ENCODE measurements at places on chromosomes 16 and 17.

- no peak for DNase-seq
Observed at GRCh38 chr16:55642611-55643010, 13.2 kb upstream of the SLC6A2 start.

- no peak for DNase-seq
Observed at GRCh38 chr17:75048249-75048878, 1.3 kb downstream of the KCTD2 start.

GRCh38 chr16:87895641-87896141 is 26.4 kb upstream of the SLC7A5 start:
- DNase-seq, result no peak

DNA sequence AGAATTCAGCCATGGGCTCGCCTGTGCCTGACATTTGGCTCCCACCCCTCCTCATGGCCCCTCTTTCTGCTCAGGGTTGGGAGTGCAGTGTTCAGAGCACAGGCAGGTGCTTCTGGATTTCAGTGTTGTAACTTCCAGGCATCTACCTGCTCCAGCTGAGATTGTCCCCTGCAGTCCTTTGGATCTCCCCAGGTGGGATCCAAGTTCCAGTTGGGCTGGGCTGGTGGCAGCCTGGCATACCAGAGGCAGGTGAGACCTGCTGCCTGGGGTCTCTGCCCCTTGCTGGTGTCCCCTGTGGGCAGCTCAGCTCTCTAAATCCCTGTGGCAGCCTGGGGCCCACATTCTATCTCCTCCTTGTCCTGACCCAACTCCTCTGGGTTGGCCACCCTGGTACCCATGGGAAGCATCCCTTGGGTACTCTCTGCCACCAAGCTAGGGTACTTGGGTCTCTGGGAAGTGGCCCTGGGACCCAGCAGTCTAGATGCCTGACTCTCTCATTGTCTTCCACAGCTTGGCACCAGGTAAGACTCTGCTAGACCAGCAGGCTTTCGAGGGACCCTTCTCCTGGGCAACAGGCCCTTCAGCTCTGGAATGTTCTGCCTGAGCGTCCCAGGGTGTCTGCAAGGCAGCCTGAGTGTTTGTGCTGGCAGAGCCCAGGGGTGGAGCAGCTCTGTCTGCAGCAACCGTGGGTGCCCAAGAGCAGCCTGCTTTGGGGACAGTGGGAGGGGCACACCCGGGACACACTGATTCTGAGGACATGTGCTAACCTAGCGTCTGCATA is 42.5 kb downstream of the DNAH17 start:
- DNase-seq, result no peak

DNA sequence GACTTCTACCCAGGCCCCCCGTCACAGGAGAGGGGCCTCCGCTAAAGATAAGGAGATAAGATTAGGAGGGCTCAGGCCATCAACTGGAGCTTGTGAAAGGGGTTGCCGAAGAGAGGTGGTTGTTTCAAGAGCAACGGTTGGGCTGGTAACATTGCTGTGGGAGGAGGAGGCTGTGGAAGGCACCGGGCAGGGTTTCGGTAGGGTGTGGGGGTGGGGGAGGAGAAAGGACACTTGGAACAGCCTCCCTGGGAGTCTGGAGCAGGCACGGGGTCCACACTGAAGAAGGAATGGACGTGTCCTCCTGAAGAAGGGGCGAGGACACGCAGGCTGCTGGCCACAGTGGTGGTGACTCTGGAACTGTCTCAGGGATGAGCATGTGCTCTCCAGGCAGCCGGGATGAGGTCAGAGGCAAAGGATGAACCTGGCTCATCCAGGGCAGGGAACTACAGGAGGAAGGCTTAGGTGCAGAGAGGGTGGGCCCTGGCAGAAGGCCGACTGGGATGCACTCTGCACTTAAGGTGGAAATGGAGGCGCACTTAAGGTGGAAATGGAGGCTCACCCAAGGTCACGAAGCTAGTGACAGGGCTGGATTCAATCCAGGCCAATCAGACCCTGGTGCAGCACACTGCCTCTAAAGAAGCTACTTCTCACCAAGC is 1.2 kb upstream of the EPX start:
- DNase-seq, result no peak

DNA sequence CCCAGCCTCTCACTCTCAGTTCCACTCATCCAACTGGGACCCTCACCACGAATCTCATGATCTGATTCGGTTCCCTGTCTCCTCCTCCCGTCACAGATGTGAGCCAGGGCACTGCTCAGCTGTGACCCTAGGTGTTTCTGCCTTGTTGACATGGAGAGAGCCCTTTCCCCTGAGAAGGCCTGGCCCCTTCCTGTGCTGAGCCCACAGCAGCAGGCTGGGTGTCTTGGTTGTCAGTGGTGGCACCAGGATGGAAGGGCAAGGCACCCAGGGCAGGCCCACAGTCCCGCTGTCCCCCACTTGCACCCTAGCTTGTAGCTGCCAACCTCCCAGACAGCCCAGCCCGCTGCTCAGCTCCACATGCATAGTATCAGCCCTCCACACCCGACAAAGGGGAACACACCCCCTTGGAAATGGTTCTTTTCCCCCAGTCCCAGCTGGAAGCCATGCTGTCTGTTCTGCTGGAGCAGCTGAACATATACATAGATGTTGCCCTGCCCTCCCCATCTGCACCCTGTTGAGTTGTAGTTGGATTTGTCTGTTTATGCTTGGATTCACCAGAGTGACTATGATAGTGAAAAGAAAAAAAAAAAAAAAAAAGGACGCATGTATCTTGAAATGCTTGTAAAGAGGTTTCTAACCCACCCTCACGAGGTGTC is 26.6 kb downstream of the STH start:
- DNase-seq, result no peak

DNA sequence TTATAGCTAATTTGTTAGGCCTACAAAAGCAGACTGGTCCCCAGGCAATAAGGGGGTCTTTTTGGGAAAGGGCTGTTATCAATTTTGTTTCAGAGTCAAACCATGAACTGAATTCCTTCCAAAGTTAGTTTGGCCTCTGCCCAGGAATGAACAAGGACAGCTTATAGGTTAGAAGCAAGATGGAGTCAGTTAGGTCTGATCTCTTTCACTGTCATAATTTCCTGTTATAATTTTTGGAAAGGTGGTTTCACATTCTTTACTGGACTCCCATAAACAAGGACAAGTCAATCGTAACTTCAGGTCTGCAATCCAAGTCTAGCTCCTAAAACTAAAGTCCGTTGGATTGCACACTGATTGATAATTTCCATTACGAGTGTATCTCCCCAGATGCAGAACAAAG is 30.1 kb upstream of the SHCBP1 start:
- DNase-seq, result no peak

Data from HFF-Myc (cell line).